ENCODE measurements at places on chromosomes 5 and 9. TPM values are rescaled to one million over a fixed set of nuclear protein-coding genes. Genes with fewer than 3 reads are reported as not detected.
A peak's percentile ranks its signal among the peaks of the same experiment; 100 is the strongest.

Gene EIF4E1B
- total RNA-seq = not detected

Gene CTXN3
- not detected for total RNA-seq

Gene ERBIN
- 79.9 TPM for total RNA-seq

Gene CYLC2
- not detected for total RNA-seq

Gene NUTM2G
- total RNA-seq = not detected

Gene TMEM215
- not detected for total RNA-seq

Gene FOXD4L6
- not detected for total RNA-seq

Gene SV2C
- not detected for total RNA-seq

Gene GFI1B
- not detected for total RNA-seq

- DNase-seq = no peak
Observed at GRCh38 chr9:82969291-82969690, 93.7 kb downstream of the RASEF start.

- peak; percentile 89 for DNase-seq
Observed at GRCh38 chr5:33894566-33894965, 2.8 kb upstream of the ADAMTS12 start.

DNA sequence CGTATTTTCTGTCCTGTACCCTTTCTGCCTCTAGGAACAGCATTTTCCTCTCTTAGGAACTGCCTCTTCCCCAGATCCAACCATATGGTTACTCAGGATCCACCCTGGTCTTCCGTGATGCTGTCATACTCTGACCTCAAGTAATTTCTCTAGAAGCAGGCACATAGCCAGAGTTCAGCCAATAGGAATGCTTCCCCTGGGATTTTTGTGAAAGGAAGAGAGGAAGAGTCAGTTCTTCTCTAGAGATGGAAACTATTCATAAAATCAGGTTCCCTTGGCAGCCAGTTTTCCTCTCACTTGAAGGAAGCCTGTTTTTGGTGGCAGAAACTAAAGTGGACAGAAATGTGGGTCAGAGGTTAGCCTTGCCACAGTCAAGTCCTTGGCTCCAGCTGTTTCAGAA, 400.1 kb upstream of the PCSK5 start:
- no peak for DNase-seq

DNA sequence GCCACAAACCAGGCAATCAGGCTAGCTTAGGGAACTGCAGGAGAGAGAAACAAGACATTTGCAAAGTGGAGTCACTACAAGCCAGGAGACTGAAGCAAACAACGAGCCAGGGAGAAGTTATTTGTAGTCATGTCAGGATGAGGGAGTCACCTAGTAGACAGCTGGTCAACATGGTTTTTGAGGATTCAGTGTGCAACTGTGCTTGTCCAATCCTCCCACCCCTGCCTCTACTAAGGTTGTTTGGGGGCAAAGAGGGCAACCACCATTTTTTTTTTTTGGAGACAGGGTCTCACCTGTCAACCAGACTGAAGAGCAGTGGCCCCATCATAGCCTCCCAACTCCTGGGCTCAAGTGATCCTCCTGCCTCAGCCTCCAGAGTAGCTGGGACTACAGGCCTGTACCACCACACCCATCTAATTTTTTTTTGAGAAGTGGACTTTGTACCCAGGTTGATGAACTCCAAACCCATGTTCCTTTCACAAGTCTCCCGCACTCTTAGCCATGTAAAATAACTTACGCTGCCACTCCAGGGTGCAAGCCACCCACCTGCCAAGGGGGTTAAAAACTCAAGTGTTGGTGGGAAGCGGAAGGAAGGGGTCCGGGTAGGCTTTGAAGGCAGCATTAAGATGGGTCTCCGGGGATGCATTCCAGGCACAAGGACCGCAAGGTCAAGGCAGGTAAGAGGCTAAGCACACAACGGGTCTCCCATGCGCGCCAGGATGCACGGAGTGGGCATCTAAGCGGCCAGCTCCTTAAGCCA, 995 bp downstream of the RPL35 start:
- no peak for DNase-seq

DNA sequence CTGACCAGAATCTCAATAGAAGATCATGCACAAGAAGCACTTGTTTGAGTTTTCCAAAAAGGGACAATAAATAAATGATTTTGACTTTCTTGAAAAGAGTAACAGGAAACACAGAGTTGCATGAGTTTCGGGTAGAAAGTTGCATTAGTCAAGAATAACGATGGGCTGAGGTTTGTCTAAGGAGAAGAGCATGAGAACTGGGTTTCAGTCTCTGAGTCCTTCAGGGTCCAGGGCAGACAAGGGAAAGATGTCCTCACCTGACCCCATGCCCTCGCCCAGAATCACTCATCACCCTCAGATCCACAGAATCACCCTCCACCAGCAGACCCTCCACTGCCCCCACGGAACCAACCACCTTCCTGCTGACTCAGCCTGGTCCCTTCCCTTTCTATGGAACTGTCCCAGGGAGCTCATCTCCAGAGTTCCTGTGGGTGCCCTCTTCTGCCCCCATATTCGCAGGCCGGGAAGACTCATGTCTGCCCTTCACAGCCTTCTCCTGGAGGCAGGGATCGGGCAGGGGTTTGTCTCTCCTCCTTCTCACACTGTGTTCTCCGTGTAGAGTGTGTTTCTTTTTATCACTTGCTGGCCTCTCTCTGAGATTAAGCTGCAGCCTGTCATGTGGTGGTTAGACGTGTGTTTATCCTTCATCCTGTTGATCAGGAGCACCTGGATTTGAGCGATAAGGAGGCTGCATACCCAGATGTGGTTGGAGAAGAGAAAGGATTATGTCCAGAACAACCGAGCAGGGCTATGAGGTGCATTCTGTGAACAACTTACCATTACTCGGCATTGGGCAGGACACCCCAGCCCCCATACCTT, 442.6 kb downstream of the MAT2B start:
- DNase-seq = no peak

GRCh38 chr5:51185850-51186329, 197.4 kb upstream of the ISL1 start:
- no peak for DNase-seq

GRCh38 chr9:74643303-74643923, 146.3 kb downstream of the RORB start:
- DNase-seq = no peak

DNA sequence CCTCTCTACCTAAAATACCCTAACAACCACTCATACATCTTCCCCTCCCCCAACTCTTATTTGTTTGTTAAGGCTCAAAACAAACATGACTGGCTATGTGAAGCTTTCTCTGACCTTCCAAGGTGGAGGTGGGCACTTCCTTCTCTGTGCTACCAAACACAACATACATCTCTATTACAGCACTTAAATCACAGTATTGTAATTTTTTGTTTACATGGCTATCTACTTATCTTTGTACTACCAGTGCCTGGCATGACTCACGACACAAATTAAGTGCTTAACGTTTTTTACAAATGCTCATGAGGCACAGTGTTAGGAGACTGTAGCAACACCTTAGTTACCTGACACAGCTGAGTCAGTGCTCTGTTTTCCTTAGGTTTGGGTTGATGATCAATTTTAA, 18.6 kb downstream of the HOMER1 start:
- DNase-seq = peak; percentile 5

DNA sequence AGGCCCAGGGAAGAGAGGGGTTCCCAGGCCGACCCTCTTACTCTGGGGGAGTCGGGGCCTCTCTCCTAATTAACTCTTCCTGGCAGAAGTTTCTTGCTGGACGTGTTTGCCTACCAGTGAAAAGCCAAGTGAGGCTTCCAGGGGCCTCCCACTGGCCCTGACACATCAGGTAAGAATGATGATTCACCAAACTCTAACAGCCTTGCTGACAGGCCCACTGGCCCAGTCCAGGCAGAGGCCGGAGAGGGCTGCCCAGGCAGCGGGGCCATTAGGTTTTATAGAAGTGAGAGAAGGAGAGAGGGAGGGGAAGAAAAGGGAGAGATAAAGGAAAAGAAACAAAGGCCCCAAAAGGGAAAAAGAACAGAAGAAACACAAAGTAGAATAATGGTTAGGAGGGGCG, 50.8 kb upstream of the FOXE1 start:
- DNase-seq = peak; percentile 78

- DNase-seq = no peak
Observed at GRCh38 chr5:77767301-77767700, 8.8 kb downstream of the TBCA start.

GRCh38 chr5:40716590-40716989, 36.9 kb downstream of the PTGER4 start:
- DNase-seq = no peak

DNA sequence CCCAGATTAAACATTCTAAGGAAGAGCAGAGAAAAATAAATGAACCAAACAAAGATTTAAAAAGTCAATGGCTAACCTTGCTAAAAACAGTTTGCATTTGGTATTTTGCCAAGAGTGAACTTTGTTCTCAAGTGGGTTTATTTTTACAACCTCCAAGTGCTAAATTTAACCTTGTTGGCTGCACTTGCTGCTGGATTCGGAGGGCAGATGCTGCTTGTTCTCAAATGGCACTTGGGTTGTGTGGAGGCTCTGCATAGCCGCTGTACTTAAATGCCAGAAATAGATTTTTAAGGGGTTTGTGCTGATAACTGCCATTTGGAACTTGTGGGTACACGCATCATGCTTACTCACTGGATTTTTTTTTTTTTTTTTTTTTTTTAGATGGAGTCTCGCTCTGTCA, 13.3 kb upstream of the SPATA24 start:
- DNase-seq = peak; percentile 75

DNA sequence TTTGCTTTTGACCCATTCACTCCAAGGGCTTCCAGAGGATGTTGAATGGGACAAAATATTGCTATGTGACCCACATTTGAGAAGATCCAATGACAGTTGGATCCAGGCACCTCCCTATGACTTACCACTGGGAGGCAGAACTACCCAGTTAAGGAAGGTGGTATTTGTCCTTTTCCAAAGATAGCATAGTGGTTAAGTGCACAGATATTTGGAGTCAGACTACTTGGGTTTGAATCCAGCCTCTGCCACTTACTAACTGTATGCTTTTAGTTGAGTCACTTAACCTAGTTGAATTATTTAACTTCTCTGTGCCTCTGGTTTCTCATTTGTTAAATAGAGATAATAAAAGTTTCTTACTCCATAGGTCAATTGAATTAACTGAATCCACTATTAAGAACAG, 74.5 kb upstream of the PALM2AKAP2 start:
- peak; percentile 53 for DNase-seq

DNA sequence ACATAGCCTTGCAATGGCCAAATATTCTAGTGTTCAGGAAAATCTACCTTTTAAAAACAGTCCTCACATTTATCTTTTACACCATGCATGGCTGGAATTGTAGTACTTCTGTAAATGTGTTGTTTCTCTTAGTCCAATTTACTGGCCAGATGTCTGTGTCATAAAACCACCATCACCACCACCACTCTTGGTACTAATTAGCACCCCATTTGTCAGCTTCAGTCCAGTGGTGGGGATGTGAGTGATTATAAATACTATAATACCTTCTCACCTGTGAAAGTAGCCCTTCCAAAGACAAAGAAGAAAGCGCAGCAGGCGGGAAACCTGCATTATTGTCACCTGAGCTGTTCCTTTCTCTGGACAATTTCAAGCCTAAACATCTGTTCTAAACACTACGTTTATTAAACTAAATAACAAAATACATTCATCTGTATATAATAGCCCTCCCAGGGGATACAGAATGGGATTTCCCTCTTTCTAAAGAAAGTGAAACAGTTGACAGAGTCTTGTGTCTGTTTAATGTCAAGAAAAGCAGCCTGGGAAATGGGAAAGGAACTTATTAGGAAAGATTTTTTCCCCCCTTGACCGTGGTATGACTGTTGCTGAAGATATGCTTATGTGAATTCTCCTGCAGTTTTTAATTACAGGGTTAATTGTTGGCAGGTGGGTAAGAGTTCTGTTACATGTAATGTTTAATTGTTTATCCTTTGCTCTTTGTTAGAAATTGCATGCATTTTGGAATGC, 144.5 kb upstream of the NUDT12 start:
- peak; percentile 3 for DNase-seq

GRCh38 chr5:82314964-82315758, 37.0 kb upstream of the RPS23 start:
- peak; percentile 66 for DNase-seq

All from fibroblast of lung (primary cell).